ENCODE measurements at places on chromosomes 1 and 21.

DNA sequence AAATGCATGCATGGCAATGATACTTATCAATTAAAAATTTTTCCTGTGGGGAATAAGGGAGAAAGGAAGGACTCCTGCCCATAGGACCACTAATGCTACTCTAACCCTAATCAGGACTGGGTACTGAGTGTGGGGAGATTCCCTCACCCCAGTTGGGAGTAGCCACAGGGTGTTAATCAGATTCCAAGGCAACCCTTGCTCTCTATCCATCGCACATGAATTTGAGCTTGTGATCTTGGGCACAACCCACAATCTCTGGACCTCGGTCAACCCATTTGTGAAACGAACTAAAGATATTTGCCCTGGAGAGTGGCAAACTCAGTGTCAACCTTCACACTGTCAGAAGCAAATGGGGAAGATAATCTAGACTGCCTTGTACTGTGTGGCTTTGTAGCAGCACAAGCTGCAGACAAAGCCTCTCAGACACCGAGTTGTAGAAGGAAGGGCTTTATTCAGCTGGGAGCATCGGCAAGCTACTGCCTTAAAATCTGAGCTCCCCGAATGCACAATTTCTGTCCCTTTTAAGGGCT, 69.5 kb downstream of the SERINC2 start:
- no peak for DNase-seq

DNA sequence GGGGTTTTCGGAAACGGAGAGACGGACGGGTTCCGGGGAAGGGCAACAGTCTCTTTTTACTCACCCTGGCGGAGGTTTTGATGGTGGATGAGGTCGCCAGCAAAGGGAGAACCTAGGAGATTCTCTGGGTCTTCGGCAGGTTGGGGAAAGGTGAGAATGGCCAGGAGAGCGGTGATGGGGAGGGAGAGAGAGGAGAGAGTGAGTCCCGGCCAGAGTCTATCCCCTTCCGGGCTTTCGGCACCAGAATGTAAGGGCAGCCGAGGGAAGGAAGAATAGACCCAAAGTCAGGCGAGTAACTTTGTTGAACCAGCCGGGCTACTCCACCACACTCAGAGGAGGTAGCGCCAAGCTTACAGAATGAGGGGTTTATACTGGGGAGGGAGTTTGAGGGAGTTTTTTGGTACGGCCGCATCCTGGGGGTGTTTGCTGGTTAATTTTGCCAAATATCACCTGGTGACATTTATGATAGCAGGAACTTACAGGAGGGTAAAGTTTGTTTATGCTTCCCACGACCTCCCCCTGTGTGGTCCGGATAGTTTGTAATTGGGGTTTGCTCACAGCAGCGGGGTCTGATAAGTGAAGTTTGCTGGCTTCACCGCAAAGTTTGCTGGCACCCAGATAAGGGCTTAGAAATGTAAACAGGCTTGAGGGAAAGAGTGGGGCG, 141.1 kb upstream of the ETV3 start:
- DNase-seq, result no peak

DNA sequence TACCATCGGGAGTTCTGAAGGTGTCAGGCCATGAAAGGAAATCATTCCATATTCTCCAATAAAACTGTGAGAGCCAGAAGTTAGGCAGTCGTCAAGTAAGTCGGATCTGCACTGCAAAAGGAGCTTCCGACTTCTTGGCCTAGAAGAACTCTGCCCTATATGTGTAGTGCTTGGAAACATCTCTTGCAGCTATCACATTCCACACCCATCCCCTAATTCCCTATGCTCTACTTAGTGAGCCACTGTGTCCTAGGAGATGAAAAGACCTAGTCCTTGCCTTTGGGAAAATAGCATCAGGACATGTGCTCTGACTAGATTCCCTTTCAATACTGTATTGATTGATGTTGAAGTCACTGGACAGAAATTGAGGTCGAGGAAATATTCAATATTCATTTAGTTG, 8.2 kb upstream of the GJA9 start:
- DNase-seq, result no peak

GRCh38 chr1:30242722-30243457, 480.5 kb downstream of the MATN1 start:
- DNase-seq, result no peak

DNA sequence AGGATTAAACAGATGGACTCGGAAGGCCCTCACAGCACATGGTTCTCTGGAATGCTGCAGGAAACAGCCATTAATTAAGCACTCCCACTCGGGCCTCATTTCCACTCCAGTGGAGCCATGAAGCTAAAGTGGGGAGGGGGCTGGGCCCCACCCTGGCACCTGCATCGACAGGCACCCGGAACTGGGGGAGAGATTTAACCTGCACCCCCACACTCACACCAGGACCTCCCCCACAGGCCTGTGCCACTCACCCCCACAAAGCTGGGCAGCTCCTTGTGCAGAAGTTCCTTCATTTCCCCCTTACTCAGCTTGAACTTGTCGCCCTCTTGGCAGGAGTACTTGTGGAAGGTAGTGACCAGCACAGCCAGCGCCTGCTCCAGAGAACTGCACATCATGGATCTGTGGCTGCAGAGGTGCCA, 2.2 kb downstream of the S100A2 start:
- DNase-seq, result no peak

GRCh38 chr1:83509301-83509781, 489.6 kb downstream of the TTLL7 start:
- DNase-seq, result no peak

GRCh38 chr1:72202761-72203160, 79.6 kb downstream of the NEGR1 start:
- DNase-seq, result no peak

DNA sequence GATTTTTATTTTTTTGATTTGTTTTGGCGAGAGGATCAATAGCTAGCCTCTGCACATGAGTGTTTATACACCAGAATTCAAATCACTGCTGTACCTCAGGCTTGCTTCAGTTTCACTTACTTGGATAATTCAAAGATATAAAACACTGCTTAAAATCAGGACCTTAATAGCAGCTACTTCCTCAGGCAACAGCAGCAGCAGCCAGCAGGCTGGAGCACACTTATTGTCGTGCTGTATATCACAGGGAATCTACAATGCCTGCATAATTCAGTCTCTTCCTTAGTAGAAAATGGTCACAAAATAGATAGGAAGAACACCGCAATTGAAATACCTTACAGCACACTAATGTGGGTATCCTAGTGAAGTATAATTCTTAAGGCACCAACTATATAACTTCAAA, 497.3 kb downstream of the NEGR1 start:
- DNase-seq, result no peak

GRCh38 chr1:210944252-210944651, 189.7 kb downstream of the KCNH1 start:
- no peak for DNase-seq

GRCh38 chr1:111852261-111852721, 96.6 kb downstream of the DDX20 start:
- no peak for DNase-seq

GRCh38 chr1:111481387-111482221, 7.8 kb downstream of the C1orf162 start:
- peak; percentile 71 for DNase-seq

- DNase-seq, result no peak
Observed at GRCh38 chr1:44903011-44903680, 60.1 kb upstream of the PTCH2 start.

- DNase-seq, result peak; percentile 26
Observed at GRCh38 chr1:118335331-118335732, 150.3 kb upstream of the SPAG17 start.

DNA sequence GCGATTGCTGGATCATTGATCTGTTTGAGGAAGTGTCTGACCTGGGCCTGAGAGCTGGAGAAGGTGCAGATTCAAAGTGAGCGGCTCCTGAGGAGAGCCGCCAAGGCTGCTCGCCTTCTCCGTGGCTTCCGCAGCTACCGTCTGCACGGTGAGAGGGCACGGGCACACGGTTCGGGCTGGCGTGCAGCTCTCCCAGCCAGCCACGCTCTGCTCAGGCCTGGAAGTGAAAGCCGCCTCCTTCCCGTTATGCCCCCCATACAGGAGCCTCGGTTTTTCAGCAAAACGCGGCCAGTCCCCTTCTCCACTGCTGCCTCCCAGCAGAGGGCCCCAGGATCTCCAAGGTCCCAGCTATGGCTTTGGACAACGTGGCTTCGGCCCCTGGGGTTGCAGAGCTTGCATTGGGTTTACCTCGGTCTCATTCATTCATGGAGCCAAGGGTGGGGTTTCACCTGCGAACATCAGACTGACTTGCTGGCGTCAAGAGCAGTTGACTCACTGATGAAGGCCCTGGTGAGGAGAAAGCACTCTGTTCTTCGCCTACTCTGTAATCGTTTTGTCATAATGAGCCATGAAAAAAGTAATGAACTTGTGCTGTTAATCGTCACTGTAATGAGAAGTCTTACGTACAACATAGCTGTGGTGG, 24.4 kb upstream of the PDXK start:
- DNase-seq, result no peak

Measured in GM13976 (cell line).